Osteoblast (primary cell): ENCODE measurements at places on chromosomes 2 and 18.

GRCh38 chr18:78092901-78093300 lies 843.3 kb downstream of the GALR1 start:
- DNase-seq, result no peak

DNA sequence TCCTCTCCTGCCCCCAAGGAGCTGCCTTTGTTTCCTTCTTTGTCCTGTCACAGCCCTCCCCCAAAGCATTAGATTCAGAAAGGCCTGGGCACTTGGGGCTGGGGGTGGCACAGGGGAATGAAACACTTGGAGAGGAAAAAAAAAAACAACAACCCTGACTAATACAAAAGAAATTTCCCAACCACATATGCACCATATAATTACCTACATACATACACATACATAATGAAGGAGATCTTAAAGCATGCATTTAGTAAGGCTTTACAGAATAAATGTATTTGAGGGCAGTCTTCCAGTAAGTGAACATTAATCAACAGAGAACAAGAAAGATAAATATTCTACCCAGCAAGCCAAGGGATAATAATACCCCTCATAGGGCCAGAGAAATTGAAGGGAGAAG lies 70.0 kb upstream of the PPP1CB start:
- peak; percentile 39 for DNase-seq

- peak; percentile 55 for DNase-seq
Observed at GRCh38 chr2:173914055-173914927, 50.9 kb downstream of the SP3 start.

DNA sequence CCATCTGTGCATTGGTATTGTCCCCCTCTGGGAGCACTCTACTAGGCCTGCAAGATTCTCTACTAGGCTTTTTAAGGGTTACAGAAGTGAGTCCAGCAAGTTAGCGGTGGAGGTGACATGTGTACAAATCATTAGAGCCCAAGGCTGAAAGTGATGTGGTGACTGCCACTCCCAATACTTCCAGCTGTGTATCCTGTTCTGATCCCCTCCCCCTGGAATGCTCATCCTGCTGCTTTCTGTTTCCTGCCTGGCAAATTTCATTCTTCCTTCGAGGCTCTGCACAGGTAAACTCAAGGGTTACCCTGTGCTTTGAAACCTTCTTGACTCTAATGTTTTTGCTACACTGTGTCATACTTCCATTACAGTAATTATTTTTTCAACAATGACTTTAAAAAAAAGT lies 258.5 kb upstream of the REV1 start:
- no peak for DNase-seq

DNA sequence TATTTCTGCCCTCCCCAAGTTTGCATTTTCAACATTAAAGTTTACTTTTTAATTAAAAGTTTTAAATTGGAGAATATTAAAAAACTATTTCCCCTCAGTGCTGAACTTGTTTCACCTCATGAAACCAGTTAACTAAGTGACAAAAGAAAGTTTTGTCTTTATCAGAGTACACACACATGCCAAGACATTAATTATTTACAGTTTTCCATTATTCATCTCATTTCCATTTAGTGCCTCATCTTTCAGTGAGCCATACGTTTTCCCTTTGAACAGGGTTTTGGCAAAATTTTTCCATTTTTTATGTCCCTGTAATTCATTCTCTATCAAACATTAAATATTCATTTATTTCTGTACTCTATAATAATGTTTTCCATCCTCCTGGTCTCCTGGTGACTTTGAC lies 53.2 kb downstream of the SF3B1 start:
- DNase-seq, result no peak
